Right lung (tissue), 10 donors: ENCODE measurements at places on chromosomes 6 and 20.

DNA sequence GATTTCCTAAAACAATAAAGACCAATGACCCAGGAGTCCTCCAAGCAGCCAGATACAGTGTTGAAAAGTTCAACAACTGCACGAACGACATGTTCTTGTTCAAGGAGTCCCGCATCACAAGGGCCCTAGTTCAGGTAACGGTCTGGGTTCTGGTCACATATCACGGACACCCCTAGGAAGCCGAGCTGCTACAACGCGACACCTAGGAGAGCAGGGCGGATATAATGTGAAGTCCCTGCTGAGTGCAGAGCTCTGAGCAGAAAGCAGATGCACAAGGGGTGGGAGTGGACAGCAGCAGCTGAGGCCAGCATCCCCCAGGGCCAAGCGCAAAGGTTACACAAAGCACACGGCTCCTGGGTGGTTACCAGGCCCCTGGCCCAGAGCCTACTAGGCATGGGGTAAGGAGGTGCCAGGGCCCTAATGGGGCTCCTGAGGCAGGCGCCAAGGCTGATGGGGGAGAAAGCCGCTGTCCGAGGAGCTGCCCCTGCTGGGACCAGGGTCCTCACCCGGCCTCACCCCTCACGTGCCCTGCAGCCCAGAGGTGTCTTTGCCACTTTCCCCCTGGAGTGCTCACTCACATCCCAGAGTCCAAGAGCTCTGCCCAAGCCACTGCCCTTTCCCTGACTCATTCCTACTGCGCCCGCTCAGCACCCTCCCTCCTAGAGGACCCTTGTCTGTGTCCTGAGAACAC lies 8.4 kb downstream of the CST7 start:
- no peak for DNase-seq

GRCh38 chr20:10427060-10427692 lies 6.8 kb downstream of the MKKS start:
- DNase-seq, result peak; percentile 46

DNA sequence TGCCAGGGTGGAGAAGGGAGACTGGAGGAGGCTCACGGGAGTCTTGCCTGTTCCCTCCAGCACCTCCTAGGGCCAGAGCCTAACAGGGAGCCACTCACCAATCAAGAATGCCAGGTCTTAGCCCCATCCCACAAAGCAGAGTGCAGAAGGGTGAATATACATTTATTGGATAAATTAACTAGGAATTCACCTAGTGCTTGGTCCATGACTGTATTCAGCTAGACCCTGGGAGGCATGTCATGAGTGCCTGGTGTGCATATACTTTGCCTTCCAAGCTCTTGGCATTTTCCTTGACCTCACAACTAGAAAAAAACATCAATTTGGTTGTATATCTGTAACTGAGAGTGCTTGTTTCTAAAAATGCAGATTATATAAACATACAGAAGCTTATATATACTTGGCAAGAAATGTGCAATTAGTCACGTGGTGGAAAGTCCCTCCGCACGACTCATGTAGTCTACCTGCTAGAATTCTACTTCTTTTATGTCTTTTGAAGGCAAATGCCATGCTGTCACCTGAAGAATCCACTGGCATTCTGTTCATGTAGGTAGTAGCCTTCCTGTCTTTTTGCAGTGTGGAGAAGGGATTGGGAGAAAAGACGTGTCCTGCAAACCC lies 991.0 kb downstream of the KIF16B start:
- DNase-seq, result no peak

GRCh38 chr20:34012735-34013134 lies 19.0 kb downstream of the RALY start:
- no peak for DNase-seq

DNA sequence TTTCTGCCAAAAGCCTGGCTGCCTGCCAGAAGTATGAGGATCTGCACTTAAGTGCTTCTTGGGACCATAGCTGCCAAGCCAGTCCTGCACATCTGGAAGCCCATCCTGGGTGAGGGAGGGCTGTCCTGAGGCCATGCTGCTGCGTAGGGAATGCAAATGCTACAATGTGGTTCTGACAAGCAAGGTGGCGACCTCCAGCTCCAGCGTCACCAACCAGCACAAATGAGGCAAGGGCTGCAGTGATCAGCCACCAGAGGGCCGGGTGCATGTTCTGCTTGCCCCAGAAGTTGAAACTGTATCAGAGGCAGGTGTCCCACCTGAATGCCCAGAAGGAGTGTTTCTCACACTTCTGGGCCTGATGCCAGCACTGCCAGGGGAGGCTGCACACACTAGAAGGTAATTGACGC lies 99.1 kb upstream of the KCNQ5 start:
- no peak for DNase-seq

- no peak for DNase-seq
Observed at GRCh38 chr20:58022711-58023110, 205.7 kb downstream of the ANKRD60 start.

- no peak for DNase-seq
Observed at GRCh38 chr20:63409066-63409833, 48.1 kb upstream of the CHRNA4 start.

- no peak for DNase-seq
Observed at GRCh38 chr6:147585256-147585655, 76.8 kb downstream of the SAMD5 start.

GRCh38 chr20:13458860-13459451 lies 179.8 kb downstream of the TASP1 start:
- no peak for DNase-seq

- DNase-seq, result peak; percentile 75
Observed at GRCh38 chr6:157669747-157670216, 153.3 kb upstream of the SNX9 start.

GRCh38 chr6:106045077-106045476 lies 41.1 kb upstream of the PRDM1 start:
- DNase-seq, result no peak

- no peak for DNase-seq
Observed at GRCh38 chr6:44537306-44538049, 150.0 kb downstream of the CDC5L start.

DNA sequence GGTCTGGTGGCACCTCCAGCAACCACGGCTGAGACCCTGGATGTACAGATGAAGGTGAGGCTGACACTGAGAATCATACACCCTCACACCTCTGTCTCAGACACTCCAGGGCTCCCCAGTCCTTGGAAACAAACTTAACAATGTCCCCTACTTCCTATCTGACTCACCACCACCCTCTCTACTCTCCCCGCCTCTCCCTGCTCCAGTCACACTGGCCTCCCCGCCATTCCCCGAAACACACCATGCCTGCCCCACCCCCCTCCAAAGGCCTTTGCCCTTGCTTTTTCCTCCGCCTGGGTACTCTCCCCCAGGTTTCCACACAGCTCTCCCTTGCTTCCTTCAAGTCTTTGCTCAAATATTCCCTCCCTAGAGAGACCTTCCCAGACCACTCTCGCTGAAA lies 16.3 kb downstream of the BPI start:
- no peak for DNase-seq

DNA sequence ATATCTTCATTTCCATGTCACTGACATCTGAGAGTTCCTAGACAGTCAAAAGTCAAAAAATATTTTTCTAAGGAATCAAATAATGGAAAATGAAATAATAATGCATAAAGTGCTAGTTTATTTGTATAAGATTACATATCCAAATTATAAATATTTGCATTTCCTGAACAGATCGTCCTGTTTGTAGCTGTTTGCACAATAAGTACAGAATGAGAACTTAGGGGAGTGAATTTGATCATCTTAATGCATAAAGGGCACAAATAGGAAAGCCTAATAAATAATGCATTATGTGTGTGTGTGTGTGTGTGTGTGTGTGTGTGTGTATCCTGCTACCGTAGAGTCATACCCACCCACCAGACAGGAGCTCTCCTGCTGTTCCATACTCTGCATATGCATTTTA lies 521.0 kb upstream of the EPHA7 start:
- no peak for DNase-seq

DNA sequence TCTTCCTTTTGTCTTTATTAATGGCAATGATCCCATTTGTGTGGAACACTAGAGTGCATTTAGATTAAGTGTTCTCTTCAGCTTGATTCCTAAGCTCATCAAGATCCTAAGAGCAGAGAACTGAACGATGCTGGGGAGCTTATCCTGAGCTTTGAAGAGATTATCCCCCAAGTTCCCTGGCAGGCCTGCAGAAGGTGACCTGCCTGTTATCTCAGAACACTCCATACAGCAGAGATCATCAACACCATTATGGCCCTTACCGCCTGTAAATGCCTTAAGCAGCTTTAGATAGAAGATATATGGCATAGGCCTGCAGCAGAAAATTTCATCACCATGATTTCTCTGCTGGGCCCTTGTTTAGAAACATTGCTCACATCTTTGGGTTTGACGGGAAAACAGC lies 779.9 kb upstream of the MAP3K7 start:
- no peak for DNase-seq

- DNase-seq, result no peak
Observed at GRCh38 chr6:7554533-7555275, 13.2 kb downstream of the DSP start.

DNA sequence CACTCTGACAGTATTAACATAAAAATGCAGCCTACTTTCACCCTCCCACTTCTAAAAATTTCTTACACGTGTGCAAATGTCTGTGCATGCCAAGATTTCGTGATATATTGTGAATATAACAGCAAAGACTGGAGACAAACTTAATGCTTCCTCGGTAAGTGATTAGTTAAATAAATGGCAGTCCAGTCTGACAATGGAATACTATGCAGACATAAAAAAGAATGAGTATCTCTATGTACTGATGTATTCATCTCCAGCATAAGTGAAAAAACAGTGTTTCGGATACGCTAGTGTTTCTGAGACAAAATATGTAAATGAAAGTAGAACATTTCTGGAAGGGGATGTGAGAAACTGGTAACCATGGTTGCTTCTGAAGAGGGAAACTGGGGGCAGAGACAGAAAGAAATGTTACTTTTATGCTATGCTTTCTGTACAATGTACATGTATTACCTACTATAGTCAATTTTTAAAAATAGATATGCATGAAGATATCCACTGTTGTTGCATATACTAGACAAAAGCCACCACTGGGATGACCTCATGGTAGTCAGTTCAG lies 7.0 kb downstream of the SLC22A23 start:
- DNase-seq, result no peak

- DNase-seq, result no peak
Observed at GRCh38 chr6:80331974-80332373, 225.5 kb downstream of the BCKDHB start.

GRCh38 chr6:156725712-156726111 lies 51.5 kb upstream of the ARID1B start:
- DNase-seq, result no peak

GRCh38 chr20:53937339-53937741 lies 133.1 kb downstream of the BCAS1 start:
- no peak for DNase-seq

DNA sequence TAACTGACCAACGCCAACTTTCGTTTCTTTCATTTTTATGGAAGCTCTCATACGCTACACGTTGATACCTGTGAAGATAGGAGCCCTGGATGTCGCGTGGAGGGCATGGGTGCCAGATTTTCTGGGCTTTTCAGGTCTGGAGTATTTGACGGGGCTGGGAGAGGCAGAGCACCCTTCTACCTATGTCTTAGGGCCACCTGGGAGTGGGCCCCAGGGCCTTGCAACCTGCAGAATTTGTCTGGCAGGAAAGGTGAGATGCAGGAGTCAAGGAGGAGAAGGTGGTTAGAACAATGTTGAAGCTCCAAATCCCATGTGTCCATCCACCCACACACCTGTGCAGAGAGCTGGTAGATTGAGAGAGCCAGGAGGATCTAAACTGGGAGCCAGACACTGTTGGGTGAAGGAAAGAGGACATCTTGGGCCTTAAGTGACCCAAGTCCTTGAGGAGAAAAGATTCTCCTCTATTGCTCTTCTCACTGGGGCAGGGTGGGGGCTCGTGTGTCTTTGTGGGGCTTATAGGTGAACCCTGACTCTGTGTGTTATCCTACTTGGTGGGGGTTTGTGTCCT lies 27.4 kb upstream of the PCMTD2 start:
- DNase-seq, result no peak

GRCh38 chr20:6348908-6349307 lies 226.1 kb upstream of the FERMT1 start:
- no peak for DNase-seq

- DNase-seq, result no peak
Observed at GRCh38 chr6:33237741-33238140, 29.4 kb downstream of the RING1 start.

- DNase-seq, result no peak
Observed at GRCh38 chr6:12590901-12591300, 125.7 kb upstream of the PHACTR1 start.

DNA sequence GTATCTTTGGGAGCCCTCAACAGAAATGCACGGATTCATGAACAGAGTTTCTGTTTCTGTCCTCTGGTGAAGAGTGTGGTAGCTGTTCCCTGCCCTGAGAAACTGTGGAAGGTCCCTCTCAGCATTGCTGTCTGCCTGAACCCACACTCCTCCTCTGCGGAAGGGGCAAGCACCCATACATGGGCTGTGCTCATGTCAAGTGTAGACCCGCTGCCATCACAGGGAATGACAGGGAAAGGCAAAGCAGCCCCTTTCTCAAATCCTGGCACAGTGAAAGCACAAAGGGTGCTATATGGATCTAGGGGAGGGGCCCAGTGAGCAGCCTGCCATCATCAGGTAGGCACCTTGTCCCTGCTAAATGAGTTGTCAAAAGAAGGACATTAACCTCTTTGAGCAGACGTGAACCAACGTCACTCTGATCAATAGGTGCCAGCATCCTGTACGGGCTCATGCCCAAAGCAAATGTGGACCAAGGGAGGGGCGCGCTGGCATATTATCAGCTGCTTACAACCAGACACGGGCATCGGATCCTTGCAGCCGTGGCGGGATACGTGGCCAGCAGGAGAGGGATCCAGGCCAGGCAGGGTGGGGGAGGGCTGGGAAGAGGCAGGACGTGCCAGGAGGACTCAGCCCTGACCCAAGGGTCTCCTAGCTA lies 231.2 kb upstream of the PMEPA1 start:
- DNase-seq, result no peak

GRCh38 chr6:129696028-129696418 lies 14.0 kb downstream of the ARHGAP18 start:
- DNase-seq, result no peak

DNA sequence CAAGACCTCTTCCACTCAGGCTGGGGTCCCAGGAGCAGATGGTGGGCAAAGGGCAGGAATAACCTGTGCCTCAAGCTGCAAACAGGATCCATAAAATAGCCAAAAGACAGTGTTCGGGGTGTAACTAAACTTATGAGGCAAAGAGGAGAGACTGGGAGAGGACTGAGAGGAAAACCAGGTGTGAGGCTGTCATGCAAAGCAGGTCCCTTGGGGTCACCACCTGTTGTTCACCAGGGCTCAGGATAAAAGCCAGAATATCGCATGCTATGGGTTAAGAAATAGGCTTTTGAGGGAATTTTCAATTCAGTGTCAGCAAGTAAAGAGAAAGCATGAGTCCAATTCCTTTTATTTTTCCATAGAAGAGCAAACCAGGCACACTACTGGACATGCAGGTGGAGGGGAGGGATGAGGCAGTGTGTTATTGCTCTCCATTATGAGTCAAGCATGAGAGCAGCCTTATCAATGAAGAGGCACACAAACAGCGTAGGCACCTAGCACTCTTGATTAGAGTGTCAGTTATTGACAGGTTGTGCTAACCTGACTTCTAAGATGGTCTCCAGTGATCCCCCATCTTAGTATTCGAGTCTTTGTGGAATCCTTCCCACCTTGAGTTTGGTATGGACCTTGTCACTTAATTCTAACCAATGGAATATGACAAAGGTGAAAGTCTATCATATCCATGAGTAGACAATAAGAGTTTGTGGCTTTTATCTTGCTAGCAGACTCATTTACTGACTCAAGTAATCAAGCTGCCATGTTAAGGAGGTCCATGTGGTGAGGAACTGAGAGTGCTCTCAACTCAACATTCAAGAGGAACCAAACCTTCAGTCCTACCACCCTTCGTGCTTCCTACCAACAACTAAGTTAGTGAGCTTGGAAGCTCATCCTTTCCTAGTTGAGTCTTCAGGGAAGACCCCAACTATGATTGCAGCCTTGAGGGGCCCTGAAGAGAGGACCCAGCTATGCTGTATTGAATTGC lies 18.8 kb downstream of the HLA-E start:
- DNase-seq, result no peak
